ENCODE measurements at places on chromosomes 1 and 21.

GRCh38 chr1:64960731-64961130 lies 5.6 kb downstream of the JAK1 start:
- DNase-seq = no peak

DNA sequence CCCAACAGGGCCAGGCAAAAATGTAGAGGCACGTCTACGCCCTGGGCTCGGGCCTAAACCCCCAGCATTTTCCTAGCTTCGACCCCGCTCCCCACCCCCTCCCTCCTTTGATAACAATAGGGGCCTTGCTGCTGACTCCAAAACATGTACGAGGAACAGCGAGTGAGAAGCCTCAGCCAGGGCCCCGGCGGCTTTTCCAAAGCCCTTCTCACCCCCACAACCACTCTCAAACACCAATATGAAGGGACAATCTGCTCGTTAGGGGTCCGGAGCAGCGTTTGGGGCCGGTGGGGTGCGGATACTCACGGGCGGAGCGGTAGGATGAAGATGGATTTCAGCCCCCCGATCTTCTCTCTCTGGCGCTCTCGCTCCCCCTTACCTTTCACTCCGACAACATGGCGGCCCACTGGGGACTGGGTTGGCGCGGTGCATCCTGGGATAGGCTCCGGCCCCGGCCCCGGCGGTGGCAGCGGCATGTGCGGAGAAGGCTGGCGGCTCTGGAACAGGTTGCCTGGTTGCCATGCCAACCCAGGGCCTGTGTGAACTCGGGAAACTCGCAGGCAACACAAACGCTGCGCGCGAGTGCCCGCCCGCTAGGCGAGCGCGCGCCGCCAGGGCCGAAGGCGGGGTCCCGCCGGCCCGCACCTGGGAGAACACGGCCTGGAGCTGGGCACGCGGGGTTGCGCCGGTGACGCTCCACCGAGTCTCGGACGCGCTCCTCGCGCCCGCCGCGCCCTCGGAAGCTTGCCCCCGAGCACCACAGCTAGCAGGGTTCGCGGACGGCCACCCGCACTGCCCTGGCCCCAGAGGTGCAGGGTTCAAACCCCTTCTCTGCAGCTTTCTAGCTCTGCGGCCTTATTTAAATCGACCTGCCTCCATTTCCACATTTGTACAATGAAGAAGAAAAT lies at the start of gene PUM1:
Gene PUM1 (minus strand): TSS at position 408 of the 908 bp plus-strand sequence. CDS start 6,151 bp downstream, outside the sequence.
- DNase-seq = peak; percentile 99

DNA sequence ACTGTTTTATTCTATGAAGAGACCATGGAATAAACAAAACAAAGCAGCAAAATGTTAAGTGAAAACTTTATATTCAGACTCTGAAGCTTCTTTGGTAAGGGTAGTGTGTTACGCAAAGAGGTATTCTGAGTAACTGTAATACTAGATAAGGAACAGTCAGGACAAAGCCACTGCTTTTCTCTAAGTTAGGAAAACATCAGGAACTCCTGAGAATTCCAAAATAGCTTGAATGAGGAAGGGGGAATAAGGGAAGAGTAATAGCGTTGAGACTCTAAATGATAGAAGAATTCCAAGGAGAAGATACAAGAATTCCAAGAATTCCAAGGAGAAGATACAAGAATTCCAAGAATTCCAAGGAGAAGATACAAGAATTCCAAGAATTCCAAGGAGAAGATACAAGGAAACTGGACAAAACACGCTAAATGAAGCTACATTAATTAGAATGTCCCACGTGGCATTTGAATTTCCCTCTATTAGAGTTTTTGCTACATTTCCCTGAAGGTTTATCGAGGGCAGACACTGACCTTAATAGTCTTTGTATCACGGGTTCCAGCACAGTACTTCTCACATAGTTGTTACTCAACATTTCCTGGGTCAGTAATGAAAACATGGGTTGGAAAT lies 71.5 kb downstream of the SMYD3 start:
- DNase-seq = no peak

- no peak for DNase-seq
Measured at GRCh38 chr1:161094481-161094880, 3.7 kb upstream of the KLHDC9 start.

DNA sequence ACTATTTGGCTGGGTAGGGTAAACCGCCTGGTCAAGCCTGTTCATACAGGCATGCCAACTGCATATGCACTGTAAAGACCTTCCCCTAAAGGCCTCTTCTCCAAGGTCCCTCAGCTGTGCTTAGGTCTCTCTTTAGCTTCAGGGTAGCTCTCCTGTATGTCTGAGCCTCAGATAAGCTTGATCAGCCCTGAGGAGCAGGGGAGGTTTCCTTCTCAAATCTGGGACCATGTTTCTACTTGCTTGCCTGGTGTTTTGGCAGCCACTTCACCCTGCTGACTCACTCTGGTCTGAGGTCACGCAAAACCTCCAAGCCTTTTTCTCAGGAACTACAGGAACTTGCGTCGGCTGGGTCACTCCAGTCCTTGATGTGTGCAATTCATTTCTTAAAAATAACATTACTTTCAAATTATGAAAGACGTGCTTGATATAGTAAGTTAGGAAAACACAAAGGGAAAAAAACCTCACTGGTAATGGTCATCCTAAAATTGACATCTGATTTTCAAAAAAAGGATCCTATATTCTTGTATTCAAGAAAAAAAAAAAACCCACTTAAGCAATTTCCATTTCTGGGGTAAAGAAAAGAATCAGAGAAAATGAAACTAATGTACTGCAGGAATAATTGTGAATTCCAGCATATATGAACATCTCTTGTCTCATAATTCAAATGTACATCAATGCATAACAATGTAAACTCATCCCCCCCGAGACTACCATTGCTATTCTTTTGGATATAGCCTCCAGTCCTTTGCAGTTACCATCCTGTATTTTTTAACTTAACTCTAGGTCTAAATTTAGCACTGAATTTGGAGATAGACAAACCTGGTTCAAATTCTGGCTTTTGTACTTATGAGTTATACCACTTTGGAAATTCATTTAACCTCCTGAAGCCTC lies 24.8 kb upstream of the RNF19B start:
- DNase-seq = no peak

GRCh38 chr1:89605692-89606091 lies 27.2 kb upstream of the LRRC8C start:
- no peak for DNase-seq

Data from nephron progenitor cell (in vitro differentiated cells).